Ecto neural progenitor cell (in vitro differentiated cells): ENCODE measurements at places on chromosomes 16 and 17.

GRCh38 chr17:66981983-66982508 lies 17.5 kb downstream of the CACNG4 start:
- DNase-seq, result no peak

GRCh38 chr17:81035521-81036196 lies 708 bp downstream of the BAIAP2 start:
- DNase-seq, result peak; percentile 78

DNA sequence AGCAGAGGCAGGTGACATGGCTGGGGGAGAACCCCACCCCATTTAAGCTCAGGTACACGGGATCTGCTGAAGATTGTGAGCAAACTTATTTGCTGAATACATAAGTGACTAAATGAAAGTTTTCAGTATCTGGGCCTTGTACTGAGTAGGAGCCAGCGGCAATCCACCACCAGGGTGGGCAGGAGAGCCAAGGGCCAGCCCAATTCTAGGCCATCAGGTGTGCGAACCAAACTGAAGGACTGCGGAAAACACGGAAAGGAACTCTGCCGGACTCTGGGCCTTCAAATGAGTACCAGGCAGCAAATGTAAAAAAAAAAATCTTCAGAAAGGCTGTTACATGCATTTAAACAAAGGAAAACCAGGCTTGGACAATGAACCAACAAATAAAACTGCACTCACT lies 19.7 kb downstream of the ARHGAP17 start:
- DNase-seq, result no peak

GRCh38 chr17:42673885-42674754 lies 2.7 kb downstream of the PLEKHH3 start:
- DNase-seq, result peak; percentile 84

GRCh38 chr17:40564195-40564882 lies 933 bp downstream of the CCR7 start:
- DNase-seq, result no peak

- DNase-seq, result no peak
Measured at GRCh38 chr16:72873853-72874252, 174.1 kb downstream of the ZFHX3 start.

DNA sequence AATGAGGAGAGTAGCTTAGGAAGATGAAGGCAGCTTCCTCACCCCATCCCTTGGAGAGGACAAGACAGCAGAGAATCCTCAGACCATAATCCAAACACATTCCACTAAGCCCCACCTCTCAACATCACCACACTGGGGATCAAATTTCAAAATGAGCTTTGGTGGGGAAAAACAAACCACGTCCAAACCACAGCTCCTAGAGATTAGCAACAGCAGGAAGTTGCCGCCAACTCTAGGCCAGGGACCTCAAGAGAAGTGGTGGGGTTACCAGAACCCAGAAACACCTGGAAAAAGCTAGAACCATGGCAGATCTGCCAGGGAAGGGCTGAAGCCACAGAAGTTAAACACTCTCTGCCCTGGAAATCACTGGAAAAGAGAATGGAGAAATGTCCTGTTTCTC lies 571.6 kb downstream of the HS3ST4 start:
- no peak for DNase-seq

GRCh38 chr17:43540821-43541674 lies 5.1 kb downstream of the ETV4 start:
- DNase-seq, result peak; percentile 59

DNA sequence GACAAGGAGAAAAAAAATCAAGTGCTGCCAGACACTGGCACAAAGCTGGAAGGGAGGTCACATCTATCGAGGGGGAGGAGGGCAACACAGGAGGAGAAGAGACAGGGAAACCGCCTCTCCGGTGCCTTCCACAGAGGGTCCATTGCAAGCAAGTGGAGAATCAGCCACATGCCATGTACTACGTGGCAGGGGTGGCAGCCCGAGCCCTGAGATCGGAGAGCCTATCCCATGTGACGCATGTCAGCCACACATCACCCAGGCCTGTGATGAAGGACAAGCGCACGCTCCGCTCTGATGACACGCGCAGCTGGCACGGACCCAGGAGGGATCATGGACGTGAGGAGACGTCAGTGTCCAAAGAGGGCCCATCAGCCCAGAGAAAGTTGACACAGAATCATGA lies 30.1 kb downstream of the ADCY9 start:
- no peak for DNase-seq

- no peak for DNase-seq
Measured at GRCh38 chr17:77877036-77877435, 81.5 kb upstream of the TNRC6C start.

DNA sequence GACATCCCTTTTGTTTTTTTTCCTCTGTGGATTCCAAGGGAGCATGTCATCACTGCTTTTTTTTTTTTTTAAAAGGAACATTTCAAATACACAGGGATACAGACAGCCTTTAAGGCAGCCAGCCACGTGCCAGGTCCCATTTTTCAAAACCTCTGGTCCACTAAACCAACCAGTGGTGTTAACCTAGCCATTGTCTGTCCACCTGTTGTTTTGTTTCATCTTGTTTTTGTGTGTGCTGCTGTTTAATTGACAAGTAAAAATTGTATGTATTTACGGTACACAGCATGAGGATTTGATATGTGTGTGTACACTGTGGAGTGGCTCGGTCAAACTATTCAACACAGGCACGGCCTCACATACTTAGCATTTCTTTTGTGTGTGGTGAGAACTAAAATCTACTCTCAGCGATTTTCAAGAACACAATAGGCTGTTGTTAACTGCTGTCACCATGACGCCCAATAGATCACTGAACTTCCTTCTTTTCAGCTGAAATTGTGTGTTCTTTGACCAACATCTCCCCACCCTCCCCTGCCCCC lies 19.2 kb downstream of the TMEM114 start:
- DNase-seq, result no peak

- no peak for DNase-seq
Measured at GRCh38 chr17:51398128-51398525, 137.8 kb downstream of the UTP18 start.

DNA sequence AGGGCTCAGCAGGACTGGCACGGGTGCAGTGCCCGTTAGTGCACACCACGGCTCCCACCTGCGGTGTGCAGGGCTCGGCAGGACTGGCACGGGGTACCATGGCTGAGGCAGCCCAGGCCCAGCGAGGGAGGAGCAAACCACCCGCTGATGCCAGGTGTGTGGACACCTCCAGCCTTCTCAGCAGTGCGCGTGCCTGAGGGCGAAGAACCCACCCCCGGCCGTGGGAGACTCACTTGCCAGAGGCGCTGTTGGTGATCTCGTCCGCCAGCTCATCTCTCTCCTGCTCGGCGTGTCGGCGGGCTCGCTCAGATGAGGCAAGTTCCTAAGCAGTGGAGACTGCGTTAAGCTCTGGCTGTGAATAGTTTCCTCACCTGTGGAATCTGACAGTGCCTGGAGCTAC lies 45.4 kb downstream of the NDEL1 start:
- no peak for DNase-seq

GRCh38 chr16:5736209-5736930 lies 638.8 kb upstream of the EEF2KMT start:
- no peak for DNase-seq

DNA sequence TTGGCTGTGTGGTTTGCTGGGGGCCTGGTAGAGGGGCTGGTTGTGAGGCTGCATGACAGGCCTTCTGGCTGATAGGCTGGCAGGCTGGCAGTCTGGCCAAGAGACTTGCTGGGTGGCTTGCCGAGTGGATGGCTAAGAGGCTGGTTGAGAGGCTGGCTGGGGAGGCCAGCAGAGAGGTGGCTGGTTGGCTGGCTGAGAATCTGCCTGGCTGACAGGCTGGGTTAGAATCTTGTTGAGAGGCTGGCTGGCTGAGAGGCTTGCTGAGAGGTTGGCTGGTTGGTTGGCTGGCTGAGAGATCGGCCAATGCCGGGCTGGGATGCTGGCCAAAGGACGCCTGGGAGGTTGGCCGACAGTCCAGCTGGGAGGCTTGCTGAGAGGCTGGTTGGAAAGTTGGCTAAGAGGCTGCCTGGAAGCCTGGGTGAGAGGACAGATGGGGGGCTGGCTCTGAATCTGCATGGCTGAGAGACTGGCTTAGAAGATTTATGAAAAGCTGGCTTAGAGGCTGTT lies 35.9 kb upstream of the ACSM2B start:
- DNase-seq, result no peak

GRCh38 chr17:14334919-14335318 lies 34.0 kb downstream of the HS3ST3B1 start:
- DNase-seq, result no peak

GRCh38 chr16:457732-458400 lies 32.4 kb downstream of the RAB11FIP3 start:
- DNase-seq, result no peak

GRCh38 chr17:8073627-8074484 lies 13.7 kb downstream of the ALOX12B start:
- peak; percentile 92 for DNase-seq

- no peak for DNase-seq
Measured at GRCh38 chr16:49994006-49994405, 31.0 kb upstream of the CNEP1R1 start.

- peak; percentile 81 for DNase-seq
Measured at GRCh38 chr17:78127239-78127887, 1.2 kb downstream of the TMC6 start.

DNA sequence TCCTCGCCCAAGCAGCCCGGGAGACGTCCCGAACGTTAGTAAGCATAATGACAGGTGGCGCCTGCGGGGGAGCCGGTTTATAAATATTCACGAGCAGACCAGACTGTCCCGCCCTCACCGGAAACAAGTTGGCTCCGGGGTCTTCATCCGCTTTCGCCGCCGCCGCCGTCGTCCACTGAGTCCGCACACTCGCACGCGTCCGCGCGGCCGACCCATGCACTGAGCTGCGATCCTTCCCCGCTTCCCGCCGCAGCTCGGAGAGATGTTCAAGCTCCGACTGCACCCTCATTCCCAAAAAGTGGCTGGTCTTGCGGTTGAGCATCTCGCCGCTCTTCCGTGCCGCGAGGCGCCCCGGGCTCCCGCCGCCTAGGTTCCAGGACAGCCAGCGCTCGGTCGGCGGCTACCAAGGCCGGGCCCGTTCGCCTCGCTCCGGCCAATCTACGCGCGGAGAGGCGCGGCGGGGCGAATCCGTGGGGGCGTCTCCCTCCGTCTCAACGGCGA lies 385 bp downstream of the CFAP119 start:
- peak; percentile 74 for DNase-seq

DNA sequence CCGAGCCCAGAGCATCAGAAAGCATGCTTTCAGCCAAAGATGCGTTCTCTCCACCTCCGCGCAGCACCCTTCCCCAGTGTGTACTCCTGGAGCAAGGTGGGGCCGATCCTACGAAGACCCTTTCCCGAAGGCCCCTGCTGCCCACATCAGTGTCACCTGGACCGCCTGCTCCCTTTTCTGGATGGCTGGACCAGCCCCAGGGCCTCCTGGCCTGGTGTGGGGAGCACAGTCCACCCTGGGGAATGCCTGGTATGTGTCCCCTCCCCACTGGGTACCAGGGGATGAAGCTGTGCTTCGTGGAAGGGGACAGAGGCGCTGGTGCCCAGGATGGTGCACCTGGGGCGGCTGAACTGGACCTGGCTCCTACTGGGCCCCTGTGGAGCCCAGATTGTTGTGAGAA lies 173.8 kb downstream of the SEC14L1 start:
- no peak for DNase-seq

DNA sequence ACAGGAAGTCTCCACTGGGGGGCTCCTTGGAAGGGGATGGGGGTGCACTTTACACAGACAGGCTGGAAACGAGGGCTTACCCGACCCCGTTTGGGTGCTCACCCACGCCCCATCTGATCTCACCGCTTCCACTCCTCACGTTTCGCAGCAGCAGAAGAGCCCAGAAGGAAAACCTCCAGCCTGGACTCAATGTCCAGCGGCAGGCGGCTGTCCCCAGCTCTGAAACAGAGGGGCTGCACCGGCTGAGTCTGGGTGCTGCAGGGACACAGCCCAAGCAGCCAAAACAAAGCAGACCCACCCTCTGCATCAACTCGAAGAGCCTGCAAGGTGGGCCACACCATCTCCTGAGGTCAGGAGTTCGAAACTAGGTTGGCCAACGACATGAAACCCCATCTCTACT lies 3.9 kb downstream of the MEAK7 start:
- DNase-seq, result no peak

DNA sequence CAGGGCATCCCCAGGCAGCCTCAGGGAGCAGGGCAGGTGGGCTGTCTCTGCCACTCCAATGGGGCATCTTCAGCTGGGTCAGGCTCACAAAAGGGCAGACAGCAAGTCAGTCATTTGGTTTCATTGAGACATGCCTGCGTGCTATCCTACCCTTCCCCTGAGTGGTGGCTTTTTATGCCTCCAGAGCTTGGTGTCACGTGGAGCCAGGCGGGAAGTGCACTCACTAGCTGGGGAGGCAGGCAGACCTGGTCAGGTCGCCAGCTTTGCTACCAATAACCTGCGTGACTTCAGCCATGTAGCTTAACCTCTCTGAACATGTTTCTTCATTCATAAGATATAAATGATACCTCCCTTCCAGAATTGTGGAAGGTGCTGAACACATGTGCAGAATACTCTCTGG lies 415.0 kb downstream of the SOX9 start:
- DNase-seq, result no peak

DNA sequence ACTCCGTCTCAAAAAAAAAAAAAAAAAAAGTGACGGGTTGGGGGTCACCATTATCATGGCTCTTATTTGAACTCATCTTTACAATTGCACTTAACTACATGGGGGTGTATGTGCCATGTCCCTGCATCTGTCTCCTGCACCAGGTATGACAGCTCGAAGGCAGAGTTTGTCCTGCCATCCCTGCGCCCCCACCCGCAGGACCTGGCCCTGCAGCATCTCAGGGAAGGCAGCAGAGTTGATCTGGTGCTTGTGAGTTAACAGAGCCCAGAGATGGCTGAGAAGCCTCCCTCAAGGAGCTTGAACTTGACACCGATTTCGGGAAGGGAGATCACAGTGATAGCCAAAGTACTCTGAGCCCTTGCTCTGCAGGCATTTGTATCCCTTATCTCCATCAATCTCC lies 44.8 kb downstream of the C16orf82 start:
- peak; percentile 17 for DNase-seq

- no peak for DNase-seq
Measured at GRCh38 chr16:70701036-70701435, 15.2 kb upstream of the MTSS2 start.

DNA sequence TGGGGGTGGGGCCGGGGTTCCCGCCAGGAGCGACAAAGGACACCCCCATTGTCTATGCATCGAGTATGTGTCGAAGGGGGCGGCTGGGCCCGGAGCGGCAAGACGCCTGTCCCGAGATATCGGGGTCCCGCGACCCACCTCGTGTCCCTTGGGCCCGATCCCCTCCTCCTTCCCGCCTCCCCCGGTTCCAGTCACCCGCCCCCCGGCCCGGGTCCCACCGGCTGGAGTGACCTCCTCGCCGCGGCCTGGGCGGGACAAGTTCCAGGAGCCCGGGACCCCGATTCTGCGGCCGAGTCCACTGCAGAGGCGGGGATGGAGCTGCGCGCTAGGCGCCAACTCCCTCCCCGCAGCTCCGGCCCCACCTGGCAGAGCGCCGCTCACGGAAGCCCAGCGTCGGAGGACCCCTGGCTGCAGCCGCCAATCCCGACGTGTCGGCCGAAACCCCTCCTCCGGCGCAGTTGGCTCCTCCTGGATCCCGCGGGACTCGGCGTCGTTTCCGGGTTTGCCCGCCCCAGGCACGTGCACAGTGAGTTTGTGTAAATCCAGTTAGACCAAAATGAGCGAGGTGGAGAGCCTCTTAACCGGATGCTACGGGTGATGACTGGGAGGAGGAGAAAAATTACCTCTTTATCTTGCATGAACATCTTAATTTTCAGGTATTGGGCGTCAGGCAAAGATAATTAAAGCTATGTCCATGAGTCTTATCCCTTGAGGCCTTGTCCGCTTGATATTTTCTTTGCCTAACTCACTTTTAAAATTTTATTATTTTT lies at the start of gene NMRAL1:
Gene NMRAL1, minus strand, starts transcription at position 434 of the 770 bp plus-strand sequence. CDS start 493 bp downstream, outside the sequence.
- DNase-seq, result peak; percentile 87

GRCh38 chr17:32695864-32696263 lies 181.1 kb downstream of the MYO1D start:
- DNase-seq, result no peak
